ENCODE measurements at places on chromosomes 2 and 18.

DNA sequence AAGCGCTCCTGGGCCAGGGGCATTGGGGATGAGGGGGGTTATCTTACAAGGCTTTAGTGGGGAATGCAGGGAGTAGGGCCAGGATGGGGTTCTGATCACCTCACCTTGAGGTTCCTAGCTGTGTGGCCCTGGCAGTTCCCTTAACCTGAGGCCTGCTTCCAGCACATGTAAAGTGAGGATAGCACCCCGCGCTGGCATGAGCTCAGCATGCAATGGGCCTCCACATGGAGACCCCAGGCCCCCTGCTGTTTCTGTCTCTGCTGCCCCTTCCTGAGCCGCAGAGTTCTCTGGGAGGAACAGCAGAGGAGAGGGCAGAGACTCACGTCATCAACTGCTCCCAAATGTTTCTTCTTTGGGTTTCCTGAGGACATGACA, 8.6 kb upstream of the TEX51 start:
- DNase-seq = no peak

- DNase-seq = no peak
Observed at GRCh38 chr18:8965398-8965797, 137.1 kb upstream of the NDUFV2 start.

DNA sequence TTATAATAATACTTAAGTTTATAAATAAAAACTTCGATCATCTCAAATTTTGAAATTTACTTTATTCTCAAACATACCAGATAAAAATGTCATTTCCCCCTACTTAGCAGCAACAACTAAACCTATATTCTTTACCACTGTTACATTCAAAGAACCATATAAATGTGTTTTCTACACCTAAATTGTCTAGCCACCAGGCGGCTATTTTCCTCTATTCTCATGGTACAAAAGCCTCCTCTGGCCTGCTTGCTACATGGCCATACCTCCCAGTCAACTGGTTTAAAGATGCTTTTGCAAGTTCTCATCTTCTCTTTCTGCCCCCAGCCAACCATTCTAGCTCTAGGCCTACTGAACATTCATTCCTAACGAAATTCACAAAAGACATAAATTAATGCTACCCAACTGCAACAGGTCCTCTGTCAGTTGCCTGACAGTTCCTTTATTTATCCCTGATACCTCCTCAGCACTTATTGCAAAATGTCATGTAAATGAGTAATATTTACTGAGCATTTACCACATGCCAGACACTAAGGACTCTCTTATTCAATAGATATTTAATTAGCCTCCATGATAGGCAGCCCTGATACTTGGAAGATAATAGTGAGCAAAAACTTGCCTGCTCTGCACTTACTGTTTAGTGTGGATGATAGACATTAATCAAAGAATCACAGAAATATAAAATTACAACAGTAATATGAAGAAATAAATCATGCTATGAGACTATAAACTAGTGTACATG, 5.0 kb downstream of the C1D start:
- DNase-seq = no peak

DNA sequence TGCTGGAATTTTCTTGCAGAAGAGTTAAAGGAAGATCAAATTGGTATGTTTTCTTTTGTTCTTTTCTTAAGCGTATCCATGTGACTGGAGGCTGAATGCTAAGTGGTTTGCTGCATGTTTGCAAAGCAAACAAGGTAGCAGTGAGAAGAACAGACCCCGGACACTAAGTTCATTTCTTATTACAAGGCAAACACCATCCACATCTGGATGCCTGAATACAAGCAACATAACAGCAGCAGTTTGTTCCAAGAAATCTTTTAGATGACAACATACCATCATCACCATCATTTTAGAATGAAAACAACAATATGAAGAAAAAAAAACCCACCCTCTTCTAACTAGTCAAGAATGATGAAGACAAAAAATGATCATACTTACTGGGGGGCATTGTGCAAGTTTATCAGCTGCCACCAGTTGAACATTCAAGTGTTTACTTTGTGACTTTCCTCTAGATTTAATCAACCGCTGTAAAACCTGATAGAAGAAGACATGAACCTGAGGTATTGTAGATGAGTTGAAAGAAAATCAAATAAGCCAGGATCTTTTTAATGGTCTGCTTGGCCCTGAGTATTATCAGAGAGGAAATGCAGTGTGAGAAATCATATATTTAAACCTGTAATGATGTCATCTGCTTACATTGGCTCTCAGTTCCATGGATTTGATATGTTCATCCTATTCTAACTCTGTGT, 25.0 kb upstream of the ARL5A start:
- DNase-seq = no peak

GRCh38 chr18:56789004-56789888, 138.1 kb downstream of the WDR7 start:
- DNase-seq = no peak

DNA sequence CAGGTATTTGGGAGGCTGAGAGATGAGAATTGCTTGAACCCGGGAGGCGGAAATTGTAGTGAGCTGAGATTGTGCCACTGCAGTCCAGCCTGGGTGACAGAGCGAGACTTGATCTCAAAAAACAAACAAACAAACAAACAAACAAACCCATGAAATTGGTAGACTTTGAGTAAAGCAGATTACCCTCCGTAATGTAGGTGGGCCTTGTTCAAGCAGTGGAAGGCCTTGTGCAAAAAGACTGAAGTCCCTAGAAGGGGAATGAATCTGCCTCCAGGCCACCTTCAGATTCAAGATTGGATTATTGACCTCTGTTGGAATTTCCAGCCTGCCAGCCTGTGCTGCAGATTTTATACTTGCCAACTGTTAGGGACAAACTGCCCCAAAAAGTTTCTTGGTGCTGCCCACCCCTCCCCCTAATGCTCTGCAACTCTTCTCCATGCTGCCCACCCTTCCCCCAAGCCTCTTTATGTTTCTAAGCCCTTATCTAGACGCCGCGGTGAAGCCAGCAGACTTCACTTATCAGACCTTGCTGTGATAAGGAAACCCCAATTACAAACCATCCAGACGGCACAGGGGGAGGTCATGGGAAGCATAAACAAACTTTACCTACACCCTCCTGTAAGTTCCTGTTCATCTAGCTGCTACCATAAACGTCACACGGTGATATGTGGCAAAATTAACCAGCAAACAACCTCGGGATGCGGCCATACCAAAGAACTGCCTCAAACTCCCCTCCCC, 17.0 kb downstream of the CYP27A1 start:
- no peak for DNase-seq

DNA sequence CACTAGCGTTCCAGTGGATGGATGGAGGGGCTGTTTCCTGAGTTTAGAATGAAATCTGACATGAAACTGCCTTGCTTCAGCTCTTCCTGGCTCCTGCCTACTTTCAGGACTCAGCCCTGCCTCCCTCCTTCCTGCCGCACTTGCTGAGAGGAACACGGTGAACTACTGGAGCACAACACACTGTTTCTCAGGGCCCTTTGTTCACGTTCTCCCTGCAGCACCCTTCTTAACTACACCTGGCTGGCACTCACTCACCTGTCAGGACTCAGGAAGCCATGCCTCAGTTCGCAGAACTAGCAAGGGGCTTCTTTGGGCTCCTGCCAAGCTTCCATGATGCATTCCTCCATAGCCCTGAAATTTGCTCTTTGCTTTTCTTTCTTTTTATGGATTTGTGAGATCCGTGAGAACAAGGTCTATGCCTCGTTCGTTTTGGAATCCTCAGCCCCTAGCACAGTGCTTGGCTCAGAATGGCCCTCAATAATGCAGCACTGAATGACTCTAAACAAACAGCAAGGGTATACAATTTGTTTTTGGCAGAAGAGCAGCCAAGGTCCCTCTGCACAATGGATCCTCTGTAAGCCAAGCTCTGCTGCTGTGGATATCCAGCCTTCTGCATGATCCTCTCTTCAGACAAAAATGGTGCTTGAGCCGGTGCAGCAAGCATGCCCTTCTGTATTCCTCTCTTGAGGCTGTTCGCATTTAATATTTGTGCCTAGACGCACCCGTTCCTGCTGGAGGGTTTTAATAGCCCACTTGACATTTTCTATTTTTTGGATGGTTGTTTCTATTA, 357.0 kb downstream of the TSN start:
- DNase-seq = no peak

- DNase-seq = no peak
Observed at GRCh38 chr18:35513181-35513936, 15.6 kb upstream of the INO80C start.

DNA sequence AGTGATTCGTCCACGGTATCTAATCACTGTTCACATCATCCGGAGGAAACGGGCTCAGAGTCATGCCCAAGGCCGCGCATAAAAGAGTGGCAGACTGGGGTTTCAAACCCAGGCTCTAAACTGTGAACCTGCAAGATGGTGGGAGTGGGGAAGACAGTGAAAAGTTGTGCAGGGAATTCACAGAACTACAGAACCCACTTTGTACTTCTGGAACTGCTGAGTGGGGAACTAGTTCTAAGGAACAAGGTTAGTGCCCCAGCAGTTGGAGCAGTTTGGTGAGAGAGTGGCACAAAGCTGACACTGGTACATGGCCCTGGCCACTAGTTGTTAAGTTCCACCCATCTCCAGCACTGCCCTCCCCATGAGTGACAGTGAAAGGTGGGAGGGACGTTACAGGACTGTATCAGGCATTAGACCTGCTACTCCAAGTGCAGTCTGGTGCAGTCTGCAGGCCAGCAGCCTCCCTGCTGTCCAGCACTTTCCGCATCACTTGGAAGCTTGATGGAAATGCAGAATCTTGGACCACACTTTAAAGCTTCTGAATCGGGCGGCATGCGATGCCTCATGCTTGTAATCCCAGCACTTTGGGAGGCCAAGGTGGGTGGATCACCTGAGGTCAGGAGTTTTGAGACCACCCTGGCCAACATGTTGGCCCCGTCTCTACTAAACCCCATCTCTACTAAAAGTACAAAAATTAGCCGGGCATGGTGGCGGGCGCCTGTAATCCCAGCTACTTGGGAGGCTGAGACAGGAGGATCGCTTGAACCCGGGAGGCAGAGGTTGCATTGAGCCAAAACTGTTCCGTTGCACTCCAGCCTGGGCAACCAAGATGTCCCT, 47.3 kb downstream of the C2orf42 start:
- no peak for DNase-seq

DNA sequence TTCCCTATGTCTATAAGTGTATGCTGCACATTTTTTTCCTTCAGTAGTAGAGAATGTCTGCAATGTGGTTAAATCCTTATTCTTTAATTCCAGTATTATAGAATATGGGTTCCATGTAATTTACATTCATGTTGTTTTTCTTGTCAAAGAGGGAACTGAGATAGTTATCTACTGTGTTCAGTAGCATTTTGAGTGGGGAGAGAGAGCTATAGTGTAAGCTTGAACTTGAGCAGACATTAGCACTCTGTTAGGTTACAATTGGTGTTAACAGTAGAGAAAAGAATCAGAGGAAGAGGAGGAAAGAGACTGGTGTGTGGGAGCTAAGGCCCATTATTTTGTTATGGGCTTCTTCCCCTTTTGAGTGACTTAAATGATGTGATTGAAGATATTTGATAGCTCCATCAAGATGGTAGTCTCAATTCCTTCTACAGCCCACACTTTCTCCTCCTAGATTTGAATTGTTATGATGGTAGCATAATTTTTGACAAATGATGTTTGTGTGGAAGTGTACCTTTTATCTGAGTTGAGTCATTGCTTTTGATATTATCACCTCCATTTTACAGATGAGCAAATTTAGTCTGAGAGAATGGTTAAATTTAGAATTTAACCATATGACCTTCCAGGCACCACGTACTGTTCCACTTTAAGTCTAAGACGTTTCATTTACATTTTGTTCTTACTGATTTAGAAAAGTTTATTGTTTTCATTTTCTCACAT, 71.3 kb downstream of the FMNL2 start:
- no peak for DNase-seq

GRCh38 chr2:128371648-128372345, 53.1 kb upstream of the HS6ST1 start:
- no peak for DNase-seq

DNA sequence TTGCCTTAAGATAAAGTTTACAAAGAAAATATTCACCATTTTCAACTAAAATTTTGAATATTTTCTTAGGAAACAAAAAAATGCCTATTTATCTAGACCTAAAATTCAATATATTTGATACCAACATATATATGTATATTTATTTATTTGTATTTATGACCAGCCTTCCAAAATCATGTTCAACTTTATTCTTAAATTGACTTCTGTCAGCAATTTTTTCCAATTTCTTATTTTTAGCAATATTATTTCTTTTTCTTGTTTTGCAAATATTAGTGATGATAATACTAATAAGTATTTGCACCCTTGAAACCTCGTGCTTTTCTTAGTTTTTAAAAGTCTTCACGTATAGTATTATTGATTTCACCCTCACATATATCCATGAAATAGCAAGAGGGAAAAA, 68.2 kb upstream of the PHLPP1 start:
- no peak for DNase-seq

DNA sequence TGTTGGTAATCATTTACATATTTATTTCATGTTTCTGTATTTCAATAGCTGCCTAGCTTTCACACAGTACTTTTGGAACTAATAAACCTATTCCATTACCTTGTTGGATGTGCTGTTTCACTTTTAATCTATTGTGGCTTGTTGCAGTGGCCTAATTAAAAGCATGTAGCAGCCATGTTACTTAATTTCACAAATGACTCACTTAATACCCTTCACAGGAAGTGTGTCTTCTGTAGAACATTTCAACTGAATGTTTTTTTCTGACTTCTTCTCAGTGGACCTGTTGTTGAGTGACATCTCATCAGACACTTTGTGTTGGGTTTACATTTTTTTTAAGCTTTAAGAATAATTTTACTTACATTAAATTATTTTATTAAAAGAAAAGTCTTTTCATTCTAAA, 260.5 kb upstream of the THUMPD2 start:
- no peak for DNase-seq

DNA sequence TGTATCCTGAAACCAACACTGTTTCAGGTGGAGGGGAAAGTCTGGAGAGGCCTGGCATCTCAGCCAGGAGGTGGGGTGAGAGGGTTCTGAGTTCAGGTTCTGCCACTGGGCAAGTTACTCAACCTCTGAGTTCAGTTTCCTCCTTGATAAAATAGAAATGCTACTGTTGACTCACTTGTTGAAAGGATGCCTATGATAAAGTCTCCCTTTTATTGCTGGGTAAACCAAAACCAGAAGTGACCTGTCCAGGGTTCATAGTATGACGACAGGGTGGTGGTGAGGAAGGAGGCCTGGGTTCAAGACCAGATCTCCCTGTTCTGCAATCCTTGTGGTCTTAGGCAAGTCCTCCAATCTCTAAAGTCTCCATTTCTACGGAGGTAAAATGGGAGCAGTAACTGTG, 232.7 kb downstream of the PRKCE start:
- DNase-seq = no peak

- no peak for DNase-seq
Observed at GRCh38 chr2:195552581-195552980, 104.4 kb upstream of the SLC39A10 start.

- no peak for DNase-seq
Observed at GRCh38 chr2:230842473-230842872, 22.3 kb upstream of the ITM2C start.

GRCh38 chr18:2914185-2914880, 67.5 kb downstream of the EMILIN2 start:
- no peak for DNase-seq

All from SIG-M5 (cell line).